Femur (tissue), 1 donor: ENCODE measurements at places on chromosomes 5 and 9.

- DNase-seq: no peak
Measured at GRCh38 chr9:6484210-6484609, 71.2 kb downstream of the UHRF2 start.

GRCh38 chr5:98776066-98776705 lies 2.7 kb downstream of the RGMB start:
- no peak for DNase-seq

DNA sequence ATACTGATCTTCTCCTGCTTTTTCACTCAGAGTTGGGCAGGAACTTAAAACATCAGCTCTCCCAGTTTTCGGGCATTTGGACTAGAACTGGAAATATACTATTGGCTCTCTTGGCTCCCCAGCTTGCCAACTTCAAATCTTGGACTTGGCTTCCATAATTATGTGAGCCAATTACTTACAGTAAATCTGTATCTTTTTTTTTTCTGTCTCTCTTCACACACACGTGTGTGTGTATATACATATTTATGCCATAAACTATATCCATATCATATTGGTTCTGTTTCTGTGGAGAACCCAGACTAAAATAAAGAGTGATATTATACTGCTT lies 379.6 kb upstream of the PRR16 start:
- no peak for DNase-seq

DNA sequence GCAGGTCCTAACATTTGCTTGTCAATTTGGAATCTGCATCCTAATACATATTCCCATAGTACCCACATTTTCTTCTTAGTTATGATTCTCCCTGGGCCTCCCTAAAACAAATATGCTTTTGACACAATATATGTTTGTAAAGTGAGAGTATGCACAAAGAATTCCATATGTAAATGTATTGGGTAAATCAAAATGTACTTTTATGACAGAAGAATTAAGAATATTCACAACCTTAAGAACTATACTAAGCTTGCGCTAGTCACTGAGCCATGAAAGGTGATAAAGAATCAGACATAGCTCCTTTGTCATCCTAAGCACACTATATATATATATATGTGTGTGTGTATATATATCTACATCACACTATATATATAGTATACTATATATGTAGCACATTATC lies 438.5 kb downstream of the ACTL7B start:
- DNase-seq: no peak

DNA sequence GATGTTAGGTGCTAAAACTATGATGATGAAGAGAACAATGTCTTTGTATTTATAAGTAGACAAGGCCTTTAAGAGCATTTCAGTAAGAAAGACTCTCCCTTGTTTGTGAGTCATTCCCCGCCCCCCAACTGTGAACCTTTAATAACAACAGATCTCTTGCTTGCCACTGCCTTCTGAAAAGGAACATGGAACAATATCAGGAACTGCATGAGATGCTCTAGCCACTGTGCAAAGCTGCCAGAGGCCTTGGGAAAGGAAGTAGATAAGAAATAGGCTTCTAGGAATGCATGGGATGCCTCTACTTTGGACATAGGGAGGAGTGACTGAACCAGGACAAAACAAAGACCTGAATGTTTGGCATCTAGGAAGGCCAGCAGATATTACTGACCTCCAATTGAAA lies 296.1 kb upstream of the MPDZ start:
- no peak for DNase-seq

DNA sequence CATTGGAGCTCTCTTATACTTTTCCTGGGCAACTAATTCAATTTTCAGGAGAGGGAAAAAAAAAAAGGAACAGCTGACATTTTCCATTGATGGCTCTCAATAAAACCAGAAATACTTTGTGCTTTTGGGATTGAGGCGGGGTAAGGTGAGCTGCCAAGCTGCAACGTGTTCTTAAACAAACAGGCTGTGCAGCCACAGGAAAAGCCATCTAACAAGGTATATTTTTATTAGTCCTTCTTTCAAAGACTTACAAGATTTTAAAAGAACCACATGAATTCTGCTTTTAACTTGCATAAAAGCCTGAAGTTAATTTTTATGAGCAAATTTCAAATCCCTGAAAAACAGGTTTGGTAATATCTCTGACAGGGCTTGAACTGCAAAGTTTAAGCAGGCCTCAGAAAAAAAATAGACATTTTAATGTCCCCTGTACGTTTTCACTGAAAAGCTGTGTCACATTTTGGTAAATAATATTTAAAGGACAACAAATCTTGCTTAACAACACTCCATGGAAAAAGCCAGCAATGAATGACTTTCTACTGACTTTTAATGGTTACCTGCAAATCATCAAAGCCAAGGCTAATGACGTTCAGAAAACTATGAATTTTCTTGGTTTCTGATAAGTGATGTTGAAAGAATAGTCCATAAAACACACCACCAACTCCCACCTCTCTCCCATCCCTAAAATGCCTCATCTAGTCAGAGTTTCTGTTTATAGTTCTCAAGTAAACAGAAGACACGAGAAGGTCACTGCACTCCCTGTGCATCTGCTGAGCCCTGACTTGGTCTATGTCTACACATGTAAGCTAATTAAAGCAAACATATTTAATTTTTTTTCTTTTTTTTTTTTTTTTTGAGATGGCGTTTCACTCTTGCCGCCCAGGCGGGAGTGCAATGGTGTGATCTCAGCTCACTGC lies 433.6 kb downstream of the PIK3R1 start:
- no peak for DNase-seq

DNA sequence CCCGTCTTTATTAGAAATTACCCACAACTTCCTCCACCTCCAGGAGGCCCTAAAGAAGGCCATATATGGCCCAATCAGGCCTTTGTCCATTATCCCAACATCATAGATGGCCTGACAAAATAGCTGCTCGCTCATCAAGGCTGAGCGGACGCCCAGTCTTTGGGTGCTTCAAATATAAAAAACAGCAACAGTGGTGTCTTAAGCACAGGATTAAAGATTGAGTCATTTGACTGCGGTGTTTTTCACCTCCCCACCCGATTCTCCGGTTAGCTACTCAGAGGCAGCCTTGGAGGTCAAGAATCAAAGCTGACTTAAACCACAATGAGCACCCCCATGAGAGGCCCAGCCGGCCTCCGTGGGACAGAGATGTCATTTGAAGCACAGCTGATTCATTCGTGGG lies 18.8 kb downstream of the S1PR3 start:
- no peak for DNase-seq

DNA sequence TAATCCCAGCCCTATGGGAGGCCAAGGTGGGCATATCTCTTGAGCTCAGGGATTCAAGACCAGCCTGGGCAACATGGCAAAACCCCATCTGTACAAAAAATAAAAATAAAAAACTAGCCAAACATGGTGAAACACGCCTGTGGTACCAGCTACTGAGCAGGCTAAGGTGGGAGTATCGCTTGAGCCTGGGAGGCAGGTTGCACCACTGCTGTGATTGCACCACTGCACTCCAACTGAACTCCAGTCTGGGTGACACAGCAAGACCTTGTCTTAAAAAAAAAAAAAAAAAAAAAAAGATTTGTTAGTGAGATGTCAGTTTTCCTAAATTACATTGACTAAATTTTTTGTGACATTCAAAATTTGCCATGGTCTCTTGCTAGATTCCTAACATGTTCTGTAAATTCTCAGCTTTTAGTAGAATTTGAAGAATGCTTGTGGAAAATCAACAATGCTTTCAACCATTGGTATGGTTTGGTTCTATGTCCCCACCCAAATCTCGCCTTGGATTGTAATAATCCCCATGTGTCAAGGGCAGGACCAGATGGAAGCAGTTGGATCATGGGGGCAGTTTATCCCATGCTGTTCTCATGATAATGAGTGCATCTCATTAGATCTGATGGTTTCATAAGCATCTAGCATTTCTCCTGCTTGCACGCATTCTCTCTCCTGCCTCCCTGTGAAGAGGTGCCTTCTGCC lies 236.1 kb downstream of the ARRDC3 start:
- no peak for DNase-seq
